Mesenteric fat pad (tissue), 1 donor: ENCODE measurements at places on chromosomes 1 and 21. TPM values are rescaled to one million over a fixed set of nuclear protein-coding genes. Genes with fewer than 3 reads are reported as not detected.

DNA sequence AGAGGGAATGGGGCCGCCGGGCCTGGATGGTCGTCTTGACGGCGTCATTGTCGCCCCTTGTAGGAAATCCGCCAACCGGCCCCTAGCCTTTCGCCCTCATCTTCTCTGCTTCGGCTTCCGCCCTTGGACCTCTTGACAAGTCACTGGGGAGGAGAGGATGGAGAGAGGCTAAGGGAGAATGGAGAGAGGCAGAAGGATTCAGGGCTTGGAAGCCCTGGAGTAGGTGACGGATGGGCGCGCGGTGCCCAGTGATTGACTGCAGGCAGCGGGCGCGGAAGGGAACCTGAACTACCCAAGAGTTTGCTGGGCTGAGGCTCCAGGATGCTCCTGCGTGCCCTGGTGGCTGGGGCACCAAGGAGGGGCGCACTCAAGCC, 651 bp downstream of the PDE4B start:
- DNase-seq, result no peak

DNA sequence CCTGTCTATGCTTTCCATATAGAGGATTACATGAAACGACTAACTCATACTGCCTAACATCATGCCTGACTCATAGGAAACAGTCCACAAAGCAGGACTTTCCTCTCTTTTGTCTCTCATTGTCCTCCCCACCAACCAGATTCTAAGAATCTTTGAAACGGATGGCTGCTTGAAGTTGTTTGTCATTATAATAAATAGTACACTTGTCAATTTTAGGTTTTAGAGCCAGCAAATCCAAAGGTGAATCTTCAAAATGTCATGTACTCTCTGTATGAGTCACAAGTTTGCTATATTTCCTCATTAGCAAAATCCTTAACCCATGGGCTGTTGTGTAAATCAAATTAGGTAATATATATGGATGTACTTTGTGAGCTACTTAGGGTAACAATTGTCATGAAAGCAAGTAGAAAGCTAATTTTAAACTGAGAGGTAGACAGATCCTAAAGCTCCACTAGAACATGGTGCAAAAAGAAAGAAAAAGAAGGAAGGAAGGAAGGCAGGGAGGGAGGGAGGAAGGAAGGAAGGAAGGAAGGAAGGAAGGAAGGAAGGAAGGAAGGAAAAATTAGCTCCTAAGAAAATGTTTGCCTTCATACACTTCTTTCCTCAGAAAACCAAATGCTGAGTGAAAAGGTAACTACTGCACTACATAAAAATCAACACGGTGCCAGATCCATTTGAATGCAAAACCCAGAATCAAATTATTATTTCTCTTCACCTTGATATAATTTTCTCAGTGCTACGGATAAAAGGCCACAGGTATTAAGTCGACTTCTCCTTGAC, 129.5 kb upstream of the PRMT6 start:
- DNase-seq, result no peak

DNA sequence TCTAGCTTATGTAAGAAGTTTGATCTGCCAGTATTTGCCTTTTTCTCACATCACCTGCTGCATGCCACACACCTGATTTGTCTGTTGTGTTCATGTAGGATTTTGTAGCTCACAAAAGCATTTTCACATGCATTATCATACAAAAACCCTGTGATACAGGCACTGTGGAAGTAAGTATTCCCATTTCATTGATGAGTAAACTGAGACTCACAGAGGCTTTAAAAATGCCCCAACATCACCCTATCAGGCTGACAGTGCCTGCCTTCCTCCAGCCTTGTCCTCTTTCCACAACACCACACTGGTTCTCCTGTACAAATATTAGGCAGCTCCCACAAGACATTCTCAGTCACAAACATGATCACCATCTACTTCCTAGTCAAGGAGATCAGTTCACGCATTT, 85.9 kb upstream of the UBE2U start:
- DNase-seq, result no peak

DNA sequence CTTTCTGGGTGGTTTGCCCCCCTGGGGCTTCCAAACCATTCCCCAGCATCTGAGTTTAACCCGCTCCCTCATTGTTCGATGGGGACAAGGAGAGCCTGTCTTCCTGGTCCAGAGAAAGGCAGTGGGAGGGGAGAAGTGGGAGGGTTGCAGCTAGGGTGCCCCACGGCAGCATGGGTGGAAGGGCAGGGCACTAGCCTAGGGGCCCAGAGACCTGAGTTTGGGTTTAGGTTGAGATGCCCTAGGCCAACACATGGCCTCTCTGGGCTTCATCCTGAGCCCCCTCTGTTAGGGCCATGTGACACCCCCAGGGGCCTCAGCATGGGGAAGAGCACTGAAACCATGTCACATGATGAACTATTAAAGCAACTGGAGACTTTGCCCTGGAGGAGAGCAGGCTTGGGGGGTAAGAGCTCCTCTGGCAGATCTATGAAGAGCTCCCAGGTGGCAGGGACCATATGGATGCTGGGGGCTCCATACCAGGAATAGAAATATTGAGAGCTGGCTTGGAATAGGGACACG, 9.7 kb upstream of the RUNX3 start:
- no peak for DNase-seq

ERICH3 gene
- not detected for total RNA-seq

OR2G6 gene
- not detected for total RNA-seq
